ENCODE measurements at places on chromosomes 12 and 14.

DNA sequence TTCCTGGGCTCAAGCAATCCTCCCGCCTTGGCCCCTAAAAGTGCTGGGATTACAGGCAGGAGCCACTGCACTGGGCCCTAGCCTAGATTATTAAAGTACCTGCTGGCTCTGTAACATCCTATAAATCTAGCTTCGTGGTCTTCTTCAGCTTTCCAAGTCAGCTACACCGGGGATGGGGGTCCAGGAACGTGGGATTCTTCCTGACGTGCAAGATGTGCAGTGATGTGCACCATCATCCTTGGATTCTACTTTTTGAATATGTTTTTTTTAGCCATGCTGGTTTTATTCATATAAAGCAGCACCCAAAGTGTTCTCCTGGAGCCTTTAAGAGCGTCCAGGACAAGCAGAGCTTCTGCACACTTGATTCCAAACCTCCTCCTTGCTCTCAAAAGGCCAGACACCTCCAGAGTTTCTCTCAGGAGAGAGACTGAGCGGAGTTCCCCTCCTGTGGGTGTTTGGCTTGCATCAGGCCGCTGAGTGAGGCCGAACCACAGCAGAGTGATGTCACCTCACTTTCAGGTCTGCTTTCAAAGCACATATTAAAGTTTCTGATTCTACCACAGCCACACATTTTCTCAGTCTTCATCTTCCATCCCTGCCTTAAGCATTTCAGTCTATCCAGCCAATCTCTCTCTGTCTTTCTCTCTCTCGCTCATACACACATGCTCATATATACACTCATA lies 33.4 kb downstream of the VCPKMT start:
- peak; percentile 74 for DNase-seq

DNA sequence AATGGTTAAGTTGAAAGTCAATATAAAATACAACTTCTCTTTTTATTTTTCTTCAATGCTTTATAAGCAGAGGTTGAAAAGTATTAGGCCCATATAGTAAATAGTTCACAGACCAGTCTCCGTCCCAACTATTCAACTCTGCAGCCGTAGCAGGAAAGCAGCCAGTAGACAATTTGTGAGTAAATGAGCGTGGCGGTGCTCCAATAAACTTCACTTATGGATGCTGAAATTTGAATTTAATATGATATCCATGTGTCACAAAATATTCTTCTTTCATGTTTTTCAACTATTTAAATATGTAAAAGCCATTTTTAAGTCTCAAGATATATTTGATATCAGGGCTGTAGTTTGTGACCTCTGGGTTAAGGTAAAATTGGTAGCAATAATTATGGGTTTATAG lies 17.7 kb downstream of the LIN7A start:
- DNase-seq, result no peak

DNA sequence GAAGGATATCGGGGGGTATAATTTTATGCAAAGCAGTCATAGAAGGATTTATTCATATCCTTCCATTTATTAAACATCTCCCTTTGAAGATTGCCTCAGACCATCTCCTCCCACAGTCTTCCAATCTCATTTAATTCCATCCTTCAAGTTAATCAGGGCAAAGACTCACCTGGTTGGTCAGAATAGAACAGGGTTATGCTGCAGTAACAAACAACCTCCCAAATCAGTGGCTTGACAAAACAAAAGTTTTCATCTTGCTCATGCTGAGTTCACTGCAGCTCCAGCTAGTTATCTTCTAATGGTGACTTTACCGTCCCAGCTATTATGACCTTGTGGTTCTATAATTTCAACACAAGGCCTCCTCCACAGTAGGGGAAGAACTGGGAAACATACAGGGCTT lies 48.8 kb upstream of the MTERF2 start:
- no peak for DNase-seq

- no peak for DNase-seq
These were observed 17.0 kb downstream of the VCPKMT start for GRCh38 chr14:50099335-50099734.

GRCh38 chr12:57154804-57155434 lies 7.5 kb upstream of the LRP1-AS start:
- DNase-seq, result no peak

- no peak for DNase-seq
These were observed 16.6 kb downstream of the PITPNM2 start for GRCh38 chr12:123134271-123134671.

- DNase-seq, result no peak
These were observed 27.9 kb upstream of the DICER1 start for GRCh38 chr14:95185033-95185766.

- no peak for DNase-seq
These were observed 267.1 kb upstream of the RGS6 start for GRCh38 chr14:71665157-71665556.

- DNase-seq, result no peak
These were observed 27.5 kb downstream of the ZC2HC1C start for GRCh38 chr14:75096959-75097358.

- DNase-seq, result no peak
These were observed 40.6 kb upstream of the MED13L start for GRCh38 chr12:116317986-116318575.

DNA sequence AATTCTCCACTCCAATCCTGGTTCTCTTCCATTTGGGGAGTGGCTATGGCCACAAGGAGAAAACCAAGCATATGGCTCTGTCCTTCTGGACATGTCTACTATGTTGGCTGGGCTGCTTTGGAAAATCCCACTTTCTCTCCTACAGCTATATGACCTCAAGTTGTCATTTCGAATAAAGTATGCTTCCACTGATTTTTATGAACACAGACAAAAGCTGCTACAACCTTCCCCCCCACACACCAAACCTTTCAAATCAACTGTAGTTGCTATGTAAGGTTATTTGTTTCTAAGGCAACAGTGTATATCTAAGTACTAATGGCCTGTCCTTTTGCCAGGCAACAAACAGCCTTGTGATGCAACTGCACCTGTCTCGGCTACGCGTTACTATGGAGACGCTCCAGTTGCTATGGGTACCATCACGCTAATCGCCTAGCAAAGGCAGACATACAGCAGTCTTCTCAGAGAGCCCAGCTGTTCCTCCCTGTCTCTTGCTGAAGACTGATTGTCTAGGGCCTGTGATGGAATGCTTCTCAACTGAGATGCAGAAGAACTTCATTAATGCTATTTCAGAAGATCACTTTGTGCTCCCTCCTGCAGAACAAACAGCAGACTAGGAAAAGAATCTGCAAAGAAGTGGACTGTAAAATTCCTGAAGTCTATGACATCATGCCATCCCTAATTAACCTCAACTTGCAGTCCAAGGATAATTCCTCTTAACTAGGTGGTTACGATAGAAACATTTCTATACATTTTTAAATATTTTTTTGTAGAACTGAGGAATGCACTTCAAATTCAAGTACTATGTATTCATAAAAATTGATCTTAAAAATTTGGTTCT lies 67.6 kb downstream of the FOXN3 start:
- no peak for DNase-seq

GRCh38 chr12:28998662-28999120 lies 150.4 kb upstream of the FAR2 start:
- DNase-seq, result no peak

DNA sequence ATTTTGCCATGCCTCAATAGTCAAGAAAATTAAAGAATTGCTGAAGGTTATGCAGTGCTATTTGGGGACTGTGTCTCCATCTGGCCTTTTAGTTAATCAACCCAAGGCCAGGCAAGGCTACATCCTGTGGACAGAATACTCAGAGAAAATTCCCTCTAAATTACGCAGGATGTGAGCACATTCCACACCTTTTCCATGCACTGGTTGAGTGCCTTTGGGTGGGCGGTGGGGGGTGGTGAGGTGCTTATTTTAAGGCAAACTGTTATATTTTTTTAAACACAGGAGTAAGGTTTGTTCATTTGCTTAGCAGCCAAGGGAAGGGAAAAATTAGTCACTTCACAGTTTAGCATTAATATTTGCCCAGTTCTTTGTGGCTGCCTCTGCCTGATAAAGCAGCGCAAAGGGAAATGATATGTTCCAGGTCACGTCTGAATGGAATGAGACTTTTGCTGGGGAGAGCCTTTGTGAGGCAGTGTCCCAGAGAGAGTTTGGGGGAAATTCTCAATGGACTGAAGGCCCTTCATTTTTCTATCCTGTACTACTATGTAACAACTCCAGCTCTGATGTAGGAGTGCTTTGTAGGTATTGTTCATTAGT lies 17.2 kb upstream of the KCNA5 start:
- no peak for DNase-seq

GRCh38 chr14:95193081-95193480 lies 35.8 kb upstream of the DICER1 start:
- no peak for DNase-seq

DNA sequence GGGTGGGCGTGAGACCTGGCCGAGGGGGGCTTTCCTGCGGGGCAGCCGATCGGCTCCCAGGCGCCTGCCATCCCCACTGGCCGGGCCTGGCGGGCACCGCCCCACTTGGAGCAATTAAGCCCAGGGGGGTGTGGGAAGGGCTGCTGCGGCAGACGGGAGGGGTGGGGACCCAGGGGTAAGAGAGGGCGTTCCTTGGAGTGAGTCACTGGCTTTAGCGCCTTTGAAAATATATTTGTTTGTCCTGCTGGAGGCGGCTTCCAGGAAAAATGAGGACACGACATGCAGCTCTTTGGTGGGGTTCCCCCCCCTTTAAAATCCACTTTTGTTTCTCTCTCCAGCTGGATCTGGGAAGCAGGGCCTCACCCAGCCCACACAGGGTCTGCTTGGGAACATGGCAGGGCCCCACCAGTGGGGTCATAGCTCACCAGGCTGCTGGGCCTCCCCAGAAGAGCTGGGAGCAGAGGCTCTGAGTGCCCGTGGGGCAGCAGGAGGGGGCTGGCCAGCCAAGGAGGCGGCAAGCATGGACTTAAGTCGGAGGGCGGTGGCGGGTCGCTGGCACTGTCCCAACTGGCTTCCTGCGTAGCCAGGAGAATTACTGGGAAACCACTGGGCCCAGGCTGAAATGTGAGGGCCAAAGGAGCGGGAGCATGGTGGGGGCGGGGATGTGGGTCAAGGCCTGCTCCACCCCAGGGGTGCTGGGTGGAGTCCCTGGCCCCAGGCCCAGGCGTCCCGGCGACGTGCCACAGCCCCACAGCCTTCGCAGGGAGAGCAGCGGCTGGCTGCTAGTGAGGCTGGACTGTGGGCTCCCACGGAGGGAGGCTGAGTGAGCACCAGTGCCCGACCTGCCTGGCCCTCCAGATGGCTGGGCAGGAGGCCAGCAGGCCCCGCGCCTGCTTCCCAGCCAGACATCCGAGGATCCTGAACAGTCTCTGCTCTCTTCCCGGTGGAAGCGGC lies 128.0 kb downstream of the RFLNA start:
- no peak for DNase-seq

DNA sequence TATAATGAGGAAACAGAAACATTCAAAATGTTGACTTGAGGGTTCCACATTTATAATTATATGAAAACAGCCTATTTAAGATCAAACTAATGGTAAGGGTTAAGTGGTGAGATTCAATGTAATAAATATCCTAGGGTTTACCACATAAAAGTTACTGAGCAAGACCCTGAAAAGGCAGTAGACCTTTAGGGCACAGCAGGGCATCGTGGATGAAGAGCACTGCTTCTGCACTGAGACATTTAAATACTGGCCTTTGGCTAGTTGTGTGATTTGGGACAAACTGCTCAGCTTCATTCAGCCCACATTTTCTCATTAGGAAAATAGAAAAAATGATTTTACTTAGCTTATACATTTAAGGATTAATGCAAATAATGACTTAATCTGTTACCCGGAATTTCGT lies 42.0 kb downstream of the CNTN1 start:
- no peak for DNase-seq

GRCh38 chr12:23756416-23756815 lies 193.1 kb downstream of the SOX5 start:
- no peak for DNase-seq

- no peak for DNase-seq
These were observed 18.5 kb upstream of the TBPL2 start for GRCh38 chr14:55458800-55459515.

DNA sequence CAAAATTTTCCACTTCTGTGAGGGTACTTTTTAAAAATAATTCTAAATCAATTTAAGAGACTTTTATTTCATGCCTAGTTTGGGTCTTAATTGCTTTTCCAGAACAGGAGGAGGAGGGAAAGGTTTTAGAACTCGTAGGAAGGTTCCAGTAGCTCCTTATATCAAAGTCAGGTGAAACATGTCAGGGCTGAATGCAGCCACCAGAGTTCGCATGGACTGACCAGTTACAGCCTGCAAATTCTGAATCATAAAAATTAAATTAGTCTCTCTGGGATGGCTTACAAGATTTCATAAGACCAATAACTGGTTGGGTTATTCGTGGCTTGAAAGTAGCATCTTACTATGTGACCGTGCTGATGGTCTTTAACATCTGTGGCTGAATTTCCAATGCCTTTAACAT lies 397 bp downstream of the BDKRB1 start:
- no peak for DNase-seq

DNA sequence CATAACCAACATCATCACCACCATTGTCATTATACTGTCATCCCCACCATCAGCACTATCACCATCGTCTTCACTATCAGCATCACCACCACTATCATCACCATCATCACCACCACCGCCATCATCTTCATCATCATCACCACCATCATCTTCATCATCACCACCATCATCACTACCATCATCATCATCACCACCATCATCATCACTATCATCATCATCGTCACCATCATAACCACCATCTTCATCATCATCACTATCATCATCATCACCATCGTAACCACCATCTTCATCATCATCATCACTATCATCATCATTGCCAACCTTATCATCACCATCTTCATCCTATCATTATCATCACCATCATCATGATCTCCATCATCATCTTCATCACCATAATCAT lies 39.0 kb downstream of the SVOP start:
- no peak for DNase-seq

GRCh38 chr12:64840949-64841717 lies 16.7 kb downstream of the TBC1D30 start:
- no peak for DNase-seq

- DNase-seq, result no peak
These were observed 109.5 kb downstream of the LGMN start for GRCh38 chr14:92638904-92639303.

DNA sequence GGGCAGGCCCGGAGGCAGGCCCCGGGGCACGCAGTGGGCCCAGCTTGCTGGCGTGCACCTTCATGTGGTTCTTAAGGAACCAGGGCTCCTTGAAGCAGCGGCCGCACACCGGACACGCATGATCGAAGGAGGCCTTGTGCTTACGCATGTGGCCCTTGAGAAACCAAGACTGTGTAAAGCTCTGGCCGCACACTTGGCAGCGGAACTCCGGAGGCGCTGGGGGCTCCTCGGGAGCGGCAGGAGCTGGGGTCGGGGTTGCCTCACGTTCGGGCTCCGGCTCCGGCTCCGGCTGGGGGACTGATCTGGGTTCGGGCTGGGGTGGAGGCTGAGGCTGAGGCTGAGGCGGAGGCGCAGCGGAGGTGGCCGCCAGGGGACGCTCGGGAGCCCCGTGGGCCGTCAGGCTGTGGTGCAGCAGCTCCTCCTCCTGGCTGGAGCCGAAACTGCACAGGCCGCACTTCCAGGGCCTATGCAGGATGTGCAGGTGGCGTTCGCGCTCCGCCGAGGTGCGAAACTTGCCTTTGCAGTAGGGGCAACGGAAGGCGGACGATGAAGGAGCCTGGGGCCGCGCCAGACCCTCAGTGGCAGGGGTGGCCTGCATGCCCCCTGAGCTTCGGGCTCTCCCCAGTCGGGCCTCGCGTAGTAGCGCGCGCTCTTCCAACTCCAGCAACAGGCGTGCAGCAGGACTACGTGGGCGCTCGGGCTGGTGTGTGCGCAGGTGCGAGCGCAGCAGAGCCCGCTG lies 6.0 kb downstream of the ZNF219 start:
- peak; percentile 82 for DNase-seq
